ENCODE measurements at places on chromosomes 1 and 21.

GRCh38 chr1:220828950-220829586 is 42.4 kb downstream of the MTARC1 start:
- no peak for DNase-seq

- DNase-seq = no peak
Observed at GRCh38 chr1:210398466-210398865, 69.8 kb downstream of the HHAT start.

DNA sequence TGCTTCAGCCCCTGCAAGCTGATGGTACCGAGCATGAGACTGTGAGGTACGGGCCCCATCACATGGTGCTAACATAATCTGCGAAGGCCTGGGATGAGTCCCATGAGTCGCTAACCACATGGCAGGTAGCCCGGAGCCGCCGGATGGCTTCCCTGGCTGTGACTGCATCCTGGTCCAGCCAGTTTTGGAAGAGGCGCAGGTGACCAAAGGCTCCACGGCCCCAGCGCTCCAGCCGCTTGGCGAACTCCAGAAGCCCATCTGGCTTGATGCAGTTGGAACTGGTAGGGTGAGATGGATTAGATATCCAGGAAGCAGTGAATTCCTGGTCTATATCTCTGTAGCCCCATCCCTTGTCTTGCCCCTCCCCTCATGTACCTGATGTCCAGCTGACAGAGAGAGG is 24.6 kb downstream of the LRRC41 start:
- DNase-seq = no peak

GRCh38 chr1:176541663-176542062 is 78.7 kb downstream of the PAPPA2 start:
- DNase-seq = no peak

- no peak for DNase-seq
Observed at GRCh38 chr21:46392921-46393320, 65.8 kb upstream of the DIP2A start.

- no peak for DNase-seq
Observed at GRCh38 chr21:34640858-34641257, 25.9 kb upstream of the RCAN1 start.

- no peak for DNase-seq
Observed at GRCh38 chr1:229102741-229103391, 168.0 kb upstream of the RAB4A start.

- no peak for DNase-seq
Observed at GRCh38 chr1:113321771-113322387, 68.4 kb upstream of the MAGI3 start.

DNA sequence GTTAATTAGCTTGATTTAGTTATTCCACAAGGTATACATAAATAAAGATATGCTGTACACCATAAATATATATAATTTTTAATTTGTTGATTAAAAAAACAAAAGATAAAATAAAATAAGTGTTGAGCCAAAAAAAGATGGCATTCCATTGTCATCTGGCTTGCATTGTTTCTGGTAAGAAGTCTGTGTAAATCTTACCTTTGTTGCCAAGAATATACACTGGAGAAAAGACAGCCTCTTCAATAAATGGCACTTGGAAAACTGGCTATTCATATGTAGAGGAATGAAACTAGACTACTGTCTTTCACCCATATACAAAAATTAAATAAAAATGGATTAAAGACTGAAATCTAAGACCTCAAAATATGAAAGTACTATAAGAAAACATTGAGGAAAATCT is 196.5 kb downstream of the IER5 start:
- no peak for DNase-seq

- no peak for DNase-seq
Observed at GRCh38 chr1:39452540-39452939, 38.9 kb upstream of the BMP8A start.

DNA sequence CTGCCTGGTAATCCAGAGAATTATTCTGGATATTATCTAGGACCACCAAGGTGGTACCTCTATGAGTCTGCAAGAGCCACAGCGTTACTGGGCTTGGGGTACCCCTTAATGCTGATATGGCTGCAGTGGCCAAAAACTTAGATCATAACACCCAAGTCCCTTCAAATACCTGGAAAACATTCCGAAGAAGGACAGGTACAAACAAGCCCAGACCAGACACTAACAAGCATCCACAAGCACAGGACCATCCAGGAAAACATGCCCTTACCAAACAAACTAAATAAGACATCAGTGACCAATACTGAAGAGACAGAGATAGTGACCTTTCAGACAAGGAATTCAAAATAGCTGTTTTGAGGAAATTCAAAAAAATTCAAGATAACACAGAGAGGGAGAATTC is 2.9 kb downstream of the C1orf105 start:
- DNase-seq = no peak

- no peak for DNase-seq
Observed at GRCh38 chr1:161008869-161009510, 12.0 kb downstream of the F11R start.

- no peak for DNase-seq
Observed at GRCh38 chr1:40877698-40878097, 15.5 kb upstream of the CITED4 start.

DNA sequence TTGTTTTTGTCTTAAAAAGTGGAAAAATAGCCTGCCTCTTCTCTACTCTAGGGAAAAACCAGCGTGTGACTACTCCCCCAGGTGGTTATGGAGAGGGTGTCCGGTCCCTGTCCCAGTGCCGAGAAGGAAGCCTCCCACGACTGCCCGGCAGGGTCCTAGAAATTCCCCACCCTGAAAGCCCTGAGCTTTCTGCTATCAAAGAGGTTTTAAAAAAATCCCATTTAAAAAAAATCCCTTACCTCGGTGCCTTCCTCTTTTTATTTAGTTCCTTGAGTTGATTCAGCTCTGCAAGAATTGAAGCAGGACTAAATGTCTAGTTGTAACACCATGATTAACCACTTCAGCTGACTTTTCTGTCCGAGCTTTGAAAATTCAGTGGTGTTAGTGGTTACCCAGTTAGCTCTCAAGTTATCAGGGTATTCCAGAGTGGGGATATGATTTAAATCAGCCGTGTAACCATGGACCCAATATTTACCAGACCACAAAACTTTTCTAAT is 35.0 kb upstream of the TDRD10 start:
- DNase-seq = no peak

DNA sequence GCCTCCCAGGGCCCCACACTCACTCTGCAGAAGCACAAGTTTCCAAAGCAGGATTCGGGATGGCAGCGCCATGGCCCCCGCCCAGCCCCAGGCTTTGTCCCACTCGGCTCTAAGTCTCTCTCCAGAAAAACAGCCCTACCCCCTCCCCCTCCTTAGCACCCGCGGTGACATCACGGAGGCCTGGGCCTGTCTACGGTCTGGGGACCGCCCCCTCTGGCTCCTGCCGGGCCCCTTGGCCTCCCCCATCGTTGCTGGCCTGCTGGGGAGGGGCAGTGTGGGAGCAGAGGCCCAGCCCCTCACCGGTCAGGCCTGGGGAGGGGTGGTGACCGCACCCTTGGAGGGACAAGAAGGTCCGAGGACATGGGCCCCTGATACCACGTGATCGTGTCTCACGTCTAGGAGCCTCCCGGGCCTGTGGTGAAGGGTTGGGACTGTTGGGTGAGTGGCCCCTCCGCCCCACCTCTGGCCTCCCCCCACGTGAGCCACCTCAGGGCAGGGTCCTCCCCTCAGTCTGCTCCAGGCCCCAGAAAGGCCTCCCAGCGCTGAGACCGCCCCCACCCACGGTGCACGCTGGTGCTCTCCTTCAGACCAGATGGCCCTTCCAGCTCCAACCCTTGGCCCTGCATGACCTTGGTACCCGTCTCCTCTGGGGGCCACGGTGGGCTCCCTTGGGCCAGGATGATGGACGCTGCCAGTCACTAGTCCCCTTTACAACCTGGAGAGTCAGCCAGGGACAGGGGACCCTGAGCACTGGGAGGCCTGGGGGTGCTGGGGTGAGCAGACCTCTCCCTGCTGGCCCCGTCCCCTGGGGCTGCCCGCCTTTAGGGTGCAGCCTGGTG is at the start of gene MXRA8:
TSS of gene MXRA8 (minus strand) at position 123 of the 839 bp plus-strand sequence. CDS start at position 72, 51 bp downstream.
- DNase-seq = no peak

GRCh38 chr1:246959944-246960693 is 28.4 kb upstream of the AHCTF1 start:
- DNase-seq = no peak

GRCh38 chr21:31173881-31174555 is 135.7 kb upstream of the KRTAP19-8 start:
- peak; percentile 28 for DNase-seq

- no peak for DNase-seq
Observed at GRCh38 chr1:33975961-33976360, 112.1 kb downstream of the HMGB4 start.

GRCh38 chr1:220726634-220727033 is 21.5 kb upstream of the MTARC2 start:
- DNase-seq = no peak

DNA sequence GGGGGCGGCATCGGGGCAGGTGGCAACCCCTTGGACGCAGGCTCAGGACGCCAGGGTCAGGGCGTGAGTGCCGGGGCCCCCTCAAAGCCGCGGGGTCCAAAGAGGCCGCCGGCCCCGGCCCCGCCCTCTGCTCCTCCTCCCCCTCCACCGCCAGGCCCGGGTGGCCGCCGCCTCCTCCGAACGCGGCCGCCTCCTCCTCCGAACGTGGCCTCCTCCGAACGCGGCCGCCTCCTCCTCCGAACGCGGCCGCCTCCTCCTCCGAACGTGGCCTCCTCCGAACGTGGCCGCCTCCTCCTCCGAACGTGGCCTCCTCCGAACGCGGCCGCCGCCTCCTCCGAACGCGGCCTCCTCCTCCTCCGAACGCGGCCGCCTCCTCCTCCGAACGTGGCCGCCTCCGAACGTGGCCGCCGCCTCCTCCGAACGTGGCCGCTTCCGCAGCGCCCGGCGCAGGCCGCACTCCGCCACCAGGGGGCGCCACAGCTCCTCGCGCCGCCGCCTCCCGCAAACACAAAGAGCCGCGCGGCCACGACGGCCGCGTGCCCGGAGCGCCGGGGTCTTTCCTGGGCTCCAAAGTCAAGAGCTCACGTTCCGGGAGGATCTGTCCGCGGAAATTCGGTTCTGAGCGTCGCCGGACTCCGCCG is 19.3 kb upstream of the SAMD11 start:
- DNase-seq = peak; percentile 74

GRCh38 chr1:54227091-54227602 is 27.2 kb downstream of the MRPL37 start:
- no peak for DNase-seq

All from T follicular helper cell (primary cell).